ENCODE measurements at places on chromosomes 4 and X.

GRCh38 chrX:71609095-71609750, 9.1 kb downstream of the CXCR3 start:
- DNase-seq: no peak

GRCh38 chr4:27819246-27819645, 958.6 kb downstream of the STIM2 start:
- no peak for DNase-seq

DNA sequence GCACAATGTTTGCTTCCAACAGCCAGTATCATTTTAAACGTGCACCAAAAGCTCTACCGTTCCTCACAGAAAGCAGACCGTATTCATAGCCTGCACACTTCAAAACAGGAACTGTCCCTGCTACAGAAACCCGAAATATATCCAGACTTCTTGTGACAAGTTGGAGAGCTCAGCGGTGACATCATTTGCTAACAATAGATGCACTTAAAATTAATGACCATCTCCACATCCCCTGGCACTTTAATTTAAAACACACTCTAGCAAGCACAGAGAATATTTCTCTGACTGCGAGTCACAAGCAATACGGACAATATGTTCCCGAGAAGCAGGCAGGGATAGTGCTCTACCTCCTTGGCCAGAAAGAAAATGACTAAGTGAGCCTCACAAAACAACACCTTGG, 2.5 kb downstream of the NYX start:
- no peak for DNase-seq

DNA sequence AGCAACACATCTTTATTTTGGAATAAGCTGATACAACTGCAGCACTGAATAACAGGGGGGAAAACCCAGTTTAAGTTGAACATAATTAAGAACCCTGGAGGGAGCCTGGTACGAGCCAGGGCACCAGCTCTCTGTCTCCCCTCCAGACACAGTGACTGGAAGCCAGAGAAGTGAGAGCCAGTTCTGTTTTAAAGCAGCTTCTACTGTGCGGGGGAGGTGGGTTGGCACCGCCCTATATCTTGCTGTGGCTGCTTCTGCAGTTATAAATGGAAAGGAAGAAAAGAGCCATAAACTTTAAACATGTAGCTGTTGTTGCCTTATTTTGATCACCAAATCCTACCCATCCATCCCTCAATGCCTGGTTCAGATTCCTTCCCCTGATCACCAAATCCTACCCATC, 207.9 kb upstream of the ANXA3 start:
- no peak for DNase-seq

DNA sequence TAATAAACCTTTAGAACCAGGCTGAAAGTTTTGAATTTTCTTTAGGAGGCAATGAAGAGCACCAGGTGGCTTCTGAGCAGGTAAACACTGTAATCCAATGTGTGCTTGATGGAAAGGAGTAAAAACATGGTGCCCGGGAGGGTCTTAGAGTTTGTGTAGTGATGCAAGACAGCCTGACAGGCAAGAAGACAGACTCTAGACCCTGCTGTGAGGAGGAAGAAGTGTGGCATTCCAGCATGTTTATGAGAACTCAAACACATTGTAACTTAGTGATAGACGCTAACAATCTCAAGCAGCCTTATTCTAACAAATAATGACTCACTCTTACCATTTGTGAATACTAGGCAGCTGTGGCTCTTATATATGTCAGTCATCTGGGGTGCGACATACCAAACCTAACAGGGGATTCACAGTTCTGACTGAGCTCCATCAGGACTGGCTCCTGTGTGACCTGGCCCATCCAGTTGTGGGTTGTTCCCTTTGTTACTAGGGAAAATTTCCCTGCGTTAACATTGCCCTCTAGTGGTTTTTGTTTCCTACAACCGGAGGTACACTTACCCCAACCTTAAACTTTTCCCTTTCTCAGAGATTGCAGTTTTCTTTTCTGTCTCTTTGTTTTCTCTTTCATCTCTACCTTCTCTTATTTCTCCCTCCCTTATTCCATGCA, 53.8 kb downstream of the VSIG4 start:
- DNase-seq: peak; percentile 47

- DNase-seq: no peak
These were observed 47.7 kb downstream of the KLF8 start for GRCh38 chrX:56279863-56280262.

DNA sequence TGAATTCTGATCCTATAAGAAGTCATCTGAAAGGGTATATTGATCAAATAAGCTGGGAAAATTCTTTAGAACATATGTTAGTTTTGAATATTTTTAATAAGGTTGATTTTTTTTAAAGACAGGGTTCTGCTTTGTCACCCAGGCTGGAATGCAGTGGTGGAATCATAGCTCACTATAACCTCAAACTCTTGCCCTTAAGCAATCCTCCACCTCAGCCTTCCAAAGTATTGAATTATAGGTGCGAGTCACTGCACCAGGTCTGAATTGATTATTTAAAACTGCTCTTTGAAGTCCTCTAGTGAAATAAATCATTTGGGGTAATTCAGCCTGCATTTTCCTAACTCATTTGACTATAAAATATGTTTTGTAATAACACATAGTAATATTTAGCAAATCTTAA, 812.3 kb downstream of the PDHA2 start:
- DNase-seq: no peak

DNA sequence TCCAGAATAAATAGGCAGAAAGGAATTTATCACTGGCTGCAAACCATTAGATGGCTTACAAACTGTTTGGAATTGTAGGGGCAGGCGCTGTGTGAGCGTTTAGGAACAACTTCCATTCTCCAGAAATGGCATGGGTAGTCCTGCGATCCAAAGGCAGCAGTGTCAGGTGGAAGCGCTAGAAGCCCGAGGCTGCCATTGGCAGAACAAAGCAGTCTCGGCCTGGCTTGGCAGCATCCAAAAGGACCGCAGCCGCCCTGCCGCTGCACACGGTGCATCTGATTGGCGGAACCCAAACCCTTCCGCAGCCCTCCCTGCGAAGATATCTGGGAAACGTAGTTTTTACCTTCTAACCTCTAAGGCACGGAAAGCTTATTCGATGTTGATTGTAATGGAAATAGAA, 23.6 kb upstream of the YTHDC1 start:
- DNase-seq: no peak

GRCh38 chrX:110407910-110408545, 49.4 kb downstream of the RTL9 start:
- DNase-seq: peak; percentile 54

DNA sequence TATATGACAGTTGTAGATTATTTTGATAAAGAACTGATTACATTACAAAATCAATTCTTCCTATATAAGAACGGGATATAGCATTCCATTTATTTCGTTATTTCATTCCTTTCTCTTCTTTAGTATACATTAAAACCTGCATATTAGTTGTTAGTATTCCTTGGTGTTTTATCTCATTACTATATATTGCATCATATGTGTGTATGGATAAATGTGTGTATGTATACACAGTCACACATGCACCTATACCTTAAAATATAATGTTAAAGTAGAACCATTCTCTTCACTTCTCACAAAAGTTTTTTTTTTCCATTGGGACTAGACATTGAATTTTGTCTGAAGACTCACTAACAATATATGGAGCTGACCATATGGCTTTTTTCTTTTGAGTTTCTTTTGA, 5.3 kb upstream of the PALLD start:
- no peak for DNase-seq

DNA sequence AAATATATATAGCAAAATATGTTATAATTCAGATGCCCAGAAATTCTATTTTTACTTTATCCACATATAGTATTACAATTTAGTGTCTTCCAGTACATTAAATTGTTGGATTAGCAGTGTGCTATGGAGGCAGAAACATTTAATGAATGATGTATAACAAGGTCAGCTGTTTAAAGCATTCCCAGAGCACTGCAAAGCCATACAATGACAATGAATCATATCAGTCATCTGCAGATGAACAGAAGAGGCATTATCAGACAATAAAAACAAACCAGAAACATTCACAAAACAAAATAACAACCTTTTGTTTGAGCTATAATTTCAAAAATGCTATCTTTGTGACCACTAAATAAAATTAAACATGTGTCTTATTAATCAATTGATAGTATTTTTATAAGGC, 524.2 kb downstream of the FAT4 start:
- DNase-seq: no peak

DNA sequence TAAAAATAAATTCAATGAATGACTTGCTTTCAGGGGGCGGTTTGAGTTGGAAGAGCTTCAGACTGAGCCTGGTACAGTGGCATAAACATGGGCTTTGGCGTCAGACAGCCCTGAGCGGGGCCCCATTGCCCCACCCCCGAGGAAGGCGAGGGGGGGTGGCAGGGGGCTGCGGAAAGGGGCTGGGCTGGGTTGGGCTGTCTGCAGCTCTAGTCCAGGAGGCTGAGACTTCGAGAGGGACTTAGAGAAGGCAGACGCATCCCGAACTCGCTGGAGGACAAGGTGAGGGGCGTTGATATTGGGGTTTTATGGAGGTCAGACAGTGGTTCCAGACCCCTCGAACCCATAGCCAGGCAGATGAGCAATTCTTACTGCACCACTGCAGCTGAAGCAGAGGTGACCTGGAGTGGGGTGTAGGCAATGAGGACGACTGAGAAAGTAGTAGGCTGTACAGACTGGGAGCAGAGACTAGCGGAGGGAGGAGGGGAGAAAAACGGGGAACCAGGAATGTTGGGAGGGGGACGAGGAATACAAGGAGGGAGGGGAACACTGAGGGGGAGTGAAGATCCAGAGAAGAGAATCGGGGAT, at the start of gene MAGED2:
TSS of gene MAGED2 (plus strand) at position 222 of the 585 bp plus-strand sequence. CDS start 1,587 bp downstream, outside the sequence.
- DNase-seq: no peak

GRCh38 chr4:188551156-188551555, 411.9 kb downstream of the TRIML1 start:
- DNase-seq: no peak

DNA sequence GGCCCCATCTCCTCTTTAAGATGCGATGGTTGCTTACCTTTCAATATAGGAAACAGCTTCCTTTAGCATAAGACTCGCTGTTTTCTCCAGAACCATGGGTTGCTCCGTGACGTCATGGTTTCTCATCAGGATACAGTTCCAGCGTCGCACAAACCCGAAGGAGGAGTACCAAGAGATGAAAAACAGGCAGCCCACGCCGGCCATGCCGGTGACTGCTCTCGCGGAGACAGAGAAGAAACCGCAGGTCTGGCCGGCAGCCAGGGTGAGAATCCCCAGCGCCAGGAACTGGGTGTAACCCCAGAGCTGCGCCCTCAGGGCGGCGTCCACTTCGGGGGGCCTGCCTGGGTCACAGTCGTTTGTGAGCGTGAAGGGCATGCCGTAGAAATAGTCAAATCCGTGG, 11.4 kb downstream of the ARSD start:
- DNase-seq: no peak

DNA sequence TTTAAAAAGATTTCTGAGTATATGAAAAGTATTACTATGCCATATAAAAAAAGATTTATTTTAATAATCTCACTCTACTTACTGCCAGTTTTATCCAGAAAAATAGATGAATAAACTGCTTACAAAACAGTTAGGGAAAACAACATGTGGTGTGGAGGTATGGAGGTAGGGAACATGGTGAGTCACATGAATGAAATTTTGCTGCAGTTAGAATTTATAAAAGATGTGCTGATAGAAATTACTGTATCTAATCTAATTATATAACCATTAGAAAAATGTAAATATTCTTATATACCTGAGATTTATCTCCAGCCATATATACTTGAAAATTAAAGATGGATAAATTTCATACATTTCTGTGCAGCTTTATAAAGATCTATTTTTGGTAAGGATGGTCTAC, 184.0 kb upstream of the ANK2 start:
- DNase-seq: no peak

GRCh38 chr4:142278663-142279062, 567.4 kb downstream of the INPP4B start:
- DNase-seq: no peak

GRCh38 chr4:184409911-184410692, 64.2 kb downstream of the IRF2 start:
- no peak for DNase-seq

- DNase-seq: no peak
These were observed 389.9 kb upstream of the EMCN start for GRCh38 chr4:100907465-100908454.

- DNase-seq: no peak
These were observed 80.9 kb downstream of the CLDN34 start for GRCh38 chrX:10048076-10048475.

DNA sequence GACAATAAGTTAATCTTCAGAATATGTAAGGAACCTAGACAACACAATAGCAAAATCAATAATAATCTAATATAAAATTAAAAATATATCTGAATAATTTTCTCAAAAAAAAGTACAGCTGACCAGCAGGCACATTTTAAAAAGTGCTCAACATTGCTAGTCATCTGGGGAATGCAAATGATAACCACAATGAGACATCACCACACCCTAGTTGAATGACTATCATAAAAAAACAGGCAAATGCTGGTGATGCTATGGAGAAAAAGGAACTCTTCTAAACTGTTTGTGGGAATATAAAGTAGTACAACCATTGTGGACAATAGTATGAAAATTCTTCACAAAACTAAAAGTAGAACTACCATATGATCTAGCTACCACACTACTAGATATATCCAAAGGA, 956.9 kb upstream of the NDST4 start:
- peak; percentile 6 for DNase-seq

DNA sequence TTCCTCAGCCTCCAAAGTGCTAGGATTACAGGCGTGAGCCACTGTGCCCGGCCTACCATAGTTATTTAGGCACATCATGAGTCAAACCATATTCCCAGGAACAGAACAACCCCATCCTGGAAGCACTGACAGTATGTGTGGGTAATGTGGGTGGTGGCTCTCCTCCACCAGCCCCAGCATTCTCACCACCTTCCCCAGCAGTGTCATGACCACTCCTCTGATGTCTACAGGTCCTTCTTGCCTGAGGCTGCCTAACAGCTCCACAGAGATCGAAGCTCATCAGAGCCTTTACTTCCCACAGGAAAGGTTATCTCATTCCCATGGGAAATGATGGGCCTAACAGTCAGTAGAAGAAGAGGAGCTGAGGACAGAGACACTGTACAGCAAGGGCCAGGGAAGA, 129.5 kb upstream of the GPC4 start:
- no peak for DNase-seq

DNA sequence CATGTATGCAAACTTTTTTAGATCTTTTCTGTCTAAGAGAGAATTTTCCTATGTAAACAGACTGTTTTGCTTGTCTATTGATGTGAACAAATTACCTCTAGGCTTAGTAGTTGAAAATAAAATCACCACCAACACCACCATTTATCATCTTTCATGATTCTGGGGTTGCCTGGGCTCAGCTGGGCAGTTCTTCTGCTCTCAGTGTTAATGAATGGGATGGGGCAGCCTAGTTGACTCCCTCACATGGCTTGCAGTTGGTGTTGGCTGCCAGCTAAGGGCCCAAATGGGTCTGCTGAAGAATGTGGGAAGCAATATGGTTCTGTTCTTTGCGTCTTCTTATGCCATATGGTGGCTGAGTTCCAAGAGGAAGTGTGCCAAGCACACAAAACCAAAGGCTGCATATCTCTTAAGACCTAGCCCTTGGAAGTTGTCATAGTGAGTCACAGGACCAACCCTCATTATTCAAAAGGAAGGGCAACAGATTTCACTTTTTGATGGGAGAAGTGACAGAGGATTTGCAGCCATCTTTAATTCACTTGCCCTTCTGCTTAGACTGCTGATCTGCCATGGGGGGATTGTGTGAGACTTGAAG, 17.9 kb downstream of the REELD1 start:
- peak; percentile 17 for DNase-seq
